ENCODE measurements at places on chromosomes 2 and 18.

DNA sequence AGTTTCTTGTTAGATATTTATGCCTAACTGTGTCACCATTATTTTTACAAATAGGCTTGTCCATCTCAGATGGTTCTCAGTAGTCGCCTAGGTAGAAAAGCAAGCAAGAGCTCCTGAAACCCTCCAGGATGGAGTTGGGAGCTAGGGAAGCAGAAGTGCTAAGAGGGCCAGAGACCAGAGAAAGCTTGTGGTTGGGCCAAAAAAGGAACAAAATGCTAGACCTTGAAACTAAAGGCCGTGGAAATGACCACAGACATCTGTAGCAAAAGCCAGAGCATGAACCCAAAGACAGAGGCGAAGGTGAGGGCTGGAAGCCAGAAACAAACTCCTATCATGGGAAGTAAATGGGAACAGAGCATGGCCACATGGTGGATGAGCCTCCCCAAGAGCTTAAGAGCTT lies 29.9 kb upstream of the RMDN2 start:
- DNase-seq, result no peak

GRCh38 chr2:199842631-199843395 lies 8.2 kb downstream of the FTCDNL1 start:
- DNase-seq, result no peak

DNA sequence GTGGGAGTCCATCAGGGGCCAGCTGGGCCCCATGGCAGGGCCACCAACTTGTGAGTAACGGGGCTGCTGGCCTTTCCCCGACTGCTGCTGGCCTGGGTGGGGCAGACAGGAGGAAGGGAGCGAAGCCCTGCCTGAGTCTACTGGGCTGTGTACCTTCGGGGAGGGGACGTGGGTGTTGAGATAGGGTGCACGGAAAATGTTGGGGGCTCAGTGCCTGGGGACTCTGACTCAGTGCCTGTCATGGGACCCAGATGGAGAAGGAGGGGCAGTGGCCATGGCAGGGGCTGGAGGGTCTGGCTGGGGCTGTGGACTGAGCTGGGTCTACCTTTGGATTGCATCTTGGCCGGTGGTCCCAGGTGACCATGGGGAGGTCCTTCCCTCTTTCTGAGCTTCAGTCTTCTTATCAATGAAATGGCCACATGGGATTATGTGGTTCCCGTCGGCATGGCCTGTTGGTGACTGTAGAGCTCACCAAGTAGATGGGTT lies 4.0 kb downstream of the SLC4A3 start:
- DNase-seq, result no peak

GRCh38 chr2:178531168-178531567 lies 50.9 kb downstream of the PLEKHA3 start:
- DNase-seq, result no peak

DNA sequence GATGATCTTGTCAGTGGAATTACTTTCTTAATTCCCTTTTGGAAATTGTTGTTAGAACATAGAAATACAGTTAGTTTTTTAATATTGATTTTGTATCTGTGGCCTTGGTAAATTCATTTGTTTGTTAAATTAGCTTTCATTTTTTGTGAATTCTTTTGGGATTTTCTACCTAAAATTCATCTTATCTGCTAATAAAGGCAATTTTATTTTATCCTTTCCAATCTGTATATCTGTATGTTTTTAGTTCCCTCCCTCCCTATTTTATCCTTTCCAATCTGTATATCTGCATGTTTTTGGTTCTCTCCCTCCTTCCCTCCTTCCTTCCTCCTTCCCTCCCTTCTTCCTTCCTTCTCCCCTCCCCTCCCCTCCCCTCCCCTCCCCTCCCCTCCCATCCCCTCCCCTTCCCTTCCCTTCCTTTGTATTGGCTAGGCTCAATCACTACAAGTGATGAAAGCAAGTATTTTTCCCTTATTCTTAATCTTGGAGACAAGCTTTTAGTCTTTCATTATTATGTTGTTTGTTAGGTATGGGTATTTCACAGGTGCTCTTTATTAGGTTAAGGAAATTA lies 244.4 kb downstream of the ALK start:
- DNase-seq, result no peak

GRCh38 chr2:109446278-109447131 lies 167.3 kb downstream of the SEPTIN10 start:
- DNase-seq, result no peak

GRCh38 chr2:37417321-37417720 lies 72.9 kb downstream of the QPCT start:
- no peak for DNase-seq

GRCh38 chr18:58512648-58513588 lies 116.0 kb downstream of the ALPK2 start:
- DNase-seq, result no peak

- no peak for DNase-seq
These were observed 148.7 kb upstream of the ITGA6 start for GRCh38 chr2:172278667-172279066.

GRCh38 chr18:323253-323622 lies 55.4 kb upstream of the THOC1 start:
- DNase-seq, result no peak

DNA sequence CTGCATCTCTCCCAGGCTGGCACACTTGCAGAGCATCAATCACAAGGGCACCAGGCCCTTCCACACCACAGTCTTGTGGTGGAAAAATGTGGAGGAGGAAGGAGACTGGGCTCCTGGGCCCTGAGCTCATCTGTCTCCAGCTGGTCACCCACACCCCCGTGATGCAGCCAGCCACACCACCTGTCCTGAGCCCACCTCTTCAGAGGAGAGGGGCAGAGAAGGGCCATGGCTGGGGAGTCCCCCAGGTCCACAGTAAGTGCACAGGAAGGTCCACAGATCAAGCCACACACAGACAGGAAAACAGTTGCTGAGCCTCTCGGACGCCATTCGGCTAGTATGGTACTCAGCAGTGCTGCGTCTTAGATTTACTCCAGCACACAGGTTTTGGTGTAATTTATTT lies 203.5 kb upstream of the SALL3 start:
- DNase-seq, result no peak

- no peak for DNase-seq
These were observed 1740.2 kb upstream of the CELF4 start for GRCh38 chr18:39305766-39306165.

GRCh38 chr2:226978300-226978699 lies 142.4 kb downstream of the RHBDD1 start:
- no peak for DNase-seq

Data from activated T-helper 1 cell treated with anti-CD3 and anti-CD28 coated beads, Interleukin-2, amount 50 U/mL, for 16 hours (primary cell).